AG04450 (cell line): ENCODE measurements at places on chromosomes 7 and 10.

DNA sequence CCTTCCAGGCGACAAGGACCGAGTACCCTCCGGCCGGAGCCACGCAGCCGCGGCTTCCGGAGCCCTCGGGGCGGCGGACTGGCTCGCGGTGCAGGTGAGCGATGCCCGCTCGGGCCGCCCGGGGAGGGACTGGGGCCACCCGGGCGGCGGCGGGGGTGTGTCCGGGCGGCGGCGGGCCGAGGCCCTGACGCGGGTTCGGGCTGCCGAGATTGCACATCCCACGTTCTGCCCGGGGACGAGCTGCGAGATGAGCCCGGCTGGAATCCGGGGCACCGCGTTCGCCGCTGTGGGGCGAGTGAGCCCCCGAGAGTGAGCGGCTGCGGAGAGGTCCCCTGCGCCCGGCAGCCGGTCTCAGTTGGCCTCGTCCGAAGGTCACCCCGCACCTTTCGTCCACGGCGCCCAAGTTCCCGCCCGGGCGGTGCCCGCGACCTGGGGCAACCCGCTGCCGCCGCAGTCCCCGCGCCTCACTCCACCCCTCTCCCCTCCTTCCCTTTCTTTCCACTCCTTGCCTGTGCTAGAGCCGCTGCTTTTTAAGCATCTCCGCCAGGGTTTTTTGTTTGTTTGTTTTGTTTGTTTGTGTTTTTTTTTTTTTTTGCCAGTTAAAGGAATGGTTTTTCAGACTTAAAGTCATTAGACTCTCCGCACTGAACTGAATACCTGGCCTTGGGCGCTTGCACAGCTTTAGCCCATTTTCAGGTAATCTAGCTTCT is 515 bp downstream of the RALA start:
- DNase-seq, result no peak

DNA sequence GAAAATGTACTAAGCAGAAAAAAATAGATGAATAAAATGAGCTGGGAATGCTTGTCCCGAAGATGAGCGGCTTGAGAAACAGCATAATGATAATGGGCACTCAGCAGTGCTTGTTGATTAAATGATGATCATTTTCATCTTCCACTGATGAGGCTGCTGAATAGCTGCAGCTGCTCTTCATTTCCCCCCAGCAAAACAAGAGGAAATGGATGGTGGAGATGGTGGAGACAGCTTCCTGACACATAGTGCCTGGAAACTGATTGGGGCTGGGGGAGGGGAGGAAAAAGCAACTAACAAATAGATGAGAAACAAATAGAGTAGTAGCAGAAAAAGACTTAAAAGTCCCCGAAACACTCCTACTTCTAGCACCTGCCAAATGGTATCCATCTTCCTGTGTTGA is 41.4 kb downstream of the MRC1 start:
- no peak for DNase-seq

GRCh38 chr10:49240946-49241345 is 52.8 kb upstream of the TMEM273 start:
- no peak for DNase-seq

DNA sequence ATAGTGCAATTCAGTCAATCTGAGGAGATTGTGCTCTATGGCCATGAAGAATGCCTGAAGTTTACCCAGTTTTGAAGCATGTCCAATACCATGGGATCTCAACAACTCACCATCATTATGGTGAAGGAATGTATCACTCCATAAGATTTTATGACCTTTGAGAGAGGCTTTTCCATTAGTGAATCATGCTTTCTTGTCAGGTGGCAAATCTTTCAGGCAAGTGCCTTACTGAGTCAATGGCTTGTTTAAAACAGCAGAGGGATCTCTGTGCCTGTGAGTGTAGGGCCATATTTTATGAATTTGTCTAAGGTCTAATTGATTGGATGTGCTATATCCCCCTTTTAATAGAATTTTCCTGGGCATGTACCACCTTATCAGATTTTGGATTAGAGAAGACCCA is 131.5 kb downstream of the CCDC7 start:
- DNase-seq, result no peak

- DNase-seq, result peak; percentile 41
Measured at GRCh38 chr7:85521108-85521694, 334.3 kb upstream of the SEMA3D start.

- no peak for DNase-seq
Measured at GRCh38 chr7:124723012-124723411, 42.6 kb downstream of the GPR37 start.

- no peak for DNase-seq
Measured at GRCh38 chr10:88066876-88067275, 203.5 kb downstream of the PTEN start.

DNA sequence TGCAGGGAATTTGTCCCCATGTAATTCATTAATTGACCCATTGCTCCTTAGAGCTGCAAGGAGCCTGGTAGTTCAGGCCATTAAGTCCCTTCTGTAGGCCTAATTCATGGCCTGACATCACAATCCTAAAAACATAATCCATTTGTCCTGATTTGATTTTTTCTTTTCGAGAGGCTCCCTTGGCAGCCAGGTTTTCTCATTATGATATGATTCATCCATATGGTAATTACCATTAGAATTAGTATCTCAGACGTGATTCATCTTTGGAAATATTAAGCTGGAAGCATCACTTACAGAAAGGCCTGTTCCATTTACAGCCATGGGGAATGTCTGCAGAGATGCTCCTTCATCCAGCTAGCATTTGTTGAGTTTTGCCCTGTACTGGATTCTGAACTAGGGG is 128.5 kb downstream of the PLCE1 start:
- no peak for DNase-seq

GRCh38 chr10:44311563-44312051 is 73.3 kb downstream of the CXCL12 start:
- no peak for DNase-seq

DNA sequence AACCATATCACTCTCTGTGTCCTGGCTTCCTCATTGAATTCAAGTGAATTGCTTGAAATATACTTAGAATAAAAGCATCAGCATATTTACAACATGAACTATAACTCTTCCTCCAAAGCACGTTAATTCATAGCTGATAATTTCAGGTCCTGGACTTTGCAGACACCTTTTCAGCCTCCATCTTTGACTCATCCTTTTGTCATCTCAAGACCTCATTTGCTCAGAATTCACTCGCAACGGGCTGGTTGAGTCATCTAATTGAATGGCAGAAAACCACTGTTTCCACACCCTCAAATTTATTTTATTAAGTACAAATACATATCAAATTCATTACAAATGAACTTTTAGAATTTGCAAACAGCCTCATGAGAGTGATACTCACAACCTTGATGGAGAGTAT is 545.7 kb downstream of the GATA3 start:
- no peak for DNase-seq

DNA sequence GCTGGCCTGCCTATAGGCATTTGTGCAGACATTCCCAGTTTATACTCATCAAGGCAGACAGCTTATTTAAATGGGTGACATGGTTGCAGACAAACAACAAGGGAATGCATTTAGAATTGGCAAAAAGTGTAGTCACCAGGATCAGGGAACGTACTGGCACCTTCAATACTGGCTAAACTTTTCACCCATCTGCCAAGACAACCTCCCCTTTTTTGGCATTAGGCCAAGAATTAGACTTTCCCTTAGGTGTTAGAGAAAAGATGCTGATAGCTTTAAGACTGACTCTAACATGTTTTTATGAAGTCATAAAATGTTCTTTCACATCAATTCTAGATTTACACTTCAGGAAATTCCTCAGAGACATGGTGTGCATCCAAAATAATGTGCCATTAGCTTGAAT is 365.9 kb downstream of the PHTF2 start:
- DNase-seq, result no peak

DNA sequence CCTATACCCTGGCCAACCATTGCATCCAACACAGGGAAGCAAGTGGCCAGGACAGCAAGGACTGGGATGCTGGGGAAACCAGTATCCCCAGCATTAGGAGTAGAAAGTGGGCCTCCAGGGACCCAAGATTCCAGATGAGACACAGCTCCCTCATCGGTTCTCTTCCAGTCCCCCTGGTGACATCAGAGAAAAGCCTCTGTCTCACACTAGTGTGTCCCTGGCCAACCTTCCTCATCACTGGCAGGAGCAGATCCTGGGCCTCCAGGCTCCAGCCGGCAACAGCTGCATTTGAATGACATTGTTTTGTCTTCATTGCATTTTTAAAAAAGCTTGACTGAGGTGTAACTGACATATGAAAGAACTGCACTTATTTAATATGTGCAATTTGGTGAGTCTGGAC is 177.3 kb upstream of the LYZL2 start:
- DNase-seq, result no peak

GRCh38 chr10:28661035-28661434 is 16.3 kb upstream of the BAMBI start:
- peak; percentile 56 for DNase-seq

DNA sequence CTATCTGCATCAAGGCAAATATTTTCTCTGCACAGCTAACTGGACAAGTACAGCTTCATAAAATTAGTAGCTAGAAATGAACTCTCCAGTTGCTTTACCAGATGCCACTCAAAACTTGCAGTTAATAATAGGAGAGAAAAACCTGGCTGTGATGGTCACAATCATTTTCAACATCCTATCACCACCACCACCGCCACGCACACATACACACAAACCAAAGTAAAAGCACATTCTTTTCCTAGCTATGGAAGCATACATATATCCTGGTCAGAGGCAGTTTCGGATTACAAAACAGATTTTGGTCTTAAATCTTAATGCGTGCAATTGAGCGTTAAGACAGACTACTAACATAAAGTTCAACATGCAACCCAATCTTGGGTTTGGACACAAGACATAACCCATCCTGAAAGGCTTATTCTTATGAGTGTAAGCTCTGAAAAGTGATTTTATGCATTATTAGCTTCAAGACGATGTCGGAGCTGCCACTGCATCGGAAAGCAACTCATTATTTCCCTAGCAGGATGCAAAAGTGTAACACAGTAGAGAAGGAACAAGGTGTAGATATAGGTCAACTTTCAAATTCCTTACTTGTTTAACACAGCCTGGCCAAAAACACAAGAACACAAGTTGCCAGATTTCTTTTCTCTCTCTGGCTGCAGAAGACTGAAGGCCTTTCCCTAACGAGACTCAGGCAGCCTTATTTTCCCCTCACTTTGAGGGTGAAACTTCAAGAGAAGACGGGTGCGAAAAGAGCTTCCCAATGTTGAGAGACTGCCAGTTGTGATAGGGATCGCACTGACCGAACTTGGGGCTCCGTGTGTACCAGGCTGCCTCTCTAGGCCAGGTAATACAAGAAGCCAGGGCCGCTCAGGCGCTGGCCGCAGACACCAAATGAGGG is 1.2 kb downstream of the CACUL1 start:
- DNase-seq, result no peak

GRCh38 chr7:113267885-113268284 is 149.5 kb upstream of the SMIM30 start:
- peak; percentile 39 for DNase-seq

- peak; percentile 11 for DNase-seq
Measured at GRCh38 chr10:10613656-10614244, 403.9 kb upstream of the CELF2 start.

DNA sequence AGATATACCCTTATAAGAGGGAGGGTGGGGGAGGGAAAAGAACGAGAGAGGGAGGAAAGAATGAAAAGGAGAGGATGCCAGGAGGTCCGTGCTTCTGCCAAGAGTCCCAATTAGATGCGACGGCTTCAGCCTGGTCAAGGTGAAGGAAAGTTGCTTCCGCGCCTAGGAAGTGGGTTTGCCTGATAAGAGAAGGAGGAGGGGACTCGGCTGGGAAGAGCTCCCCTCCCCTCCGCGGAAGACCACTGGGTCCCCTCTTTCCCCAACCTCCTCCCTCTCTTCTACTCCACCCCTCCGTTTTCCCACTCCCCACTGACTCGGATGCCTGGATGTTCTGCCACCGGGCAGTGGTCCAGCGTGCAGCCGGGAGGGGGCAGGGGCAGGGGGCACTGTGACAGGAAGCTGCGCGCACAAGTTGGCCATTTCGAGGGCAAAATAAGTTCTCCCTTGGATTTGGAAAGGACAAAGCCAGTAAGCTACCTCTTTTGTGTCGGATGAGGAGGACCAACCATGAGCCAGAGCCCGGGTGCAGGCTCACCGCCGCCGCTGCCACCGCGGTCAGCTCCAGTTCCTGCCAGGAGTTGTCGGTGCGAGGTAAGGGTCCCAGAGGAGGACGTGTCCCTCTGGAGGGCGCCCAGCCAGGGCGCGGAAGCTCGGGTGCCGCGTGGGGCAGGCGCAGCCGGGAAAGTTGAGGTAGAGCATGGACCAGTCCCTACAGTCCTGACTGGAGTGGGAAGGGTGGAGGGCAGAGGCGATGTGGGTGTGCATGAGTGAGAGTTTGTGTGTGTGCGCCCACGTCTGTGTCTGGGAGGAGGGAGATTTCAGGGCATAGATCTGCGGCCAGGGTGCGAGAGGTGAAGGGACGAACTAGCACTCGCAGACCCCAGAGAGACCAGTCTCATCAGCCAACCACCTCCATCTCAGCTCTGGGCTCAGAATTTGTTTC is 844 bp downstream of the GRM3 start:
- DNase-seq, result no peak

- no peak for DNase-seq
Measured at GRCh38 chr10:122878799-122879338, 512 bp downstream of the FAM24B start.

GRCh38 chr7:1111156-1111555 is 23.2 kb downstream of the GPER1 start:
- no peak for DNase-seq

GRCh38 chr7:87342231-87342630 is 3.2 kb upstream of the CROT start:
- no peak for DNase-seq

DNA sequence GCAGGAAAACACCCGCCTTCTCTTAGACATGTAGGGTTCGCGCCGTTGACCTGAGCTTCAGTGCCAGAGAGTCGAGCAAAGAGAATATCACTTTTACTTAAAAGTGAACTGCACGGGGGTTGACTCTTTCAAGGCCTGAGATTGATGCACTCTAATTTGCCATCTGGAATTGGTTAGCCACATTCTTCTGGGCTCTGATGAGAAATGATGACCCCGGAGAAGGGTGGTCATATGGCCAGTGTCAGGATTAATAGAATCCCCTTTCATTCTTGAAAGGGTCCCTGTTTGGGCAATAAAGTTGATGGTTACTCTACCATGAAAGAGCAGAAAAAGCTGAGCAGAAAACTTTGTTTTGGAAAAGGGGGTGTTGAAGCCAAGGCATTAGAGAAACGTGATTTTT is 31.2 kb downstream of the GRK5 start:
- no peak for DNase-seq

GRCh38 chr10:72009425-72010081 is 45.4 kb downstream of the CHST3 start:
- DNase-seq, result peak; percentile 85

- DNase-seq, result no peak
Measured at GRCh38 chr10:16586358-16587138, 64.9 kb upstream of the C1QL3 start.
